ENCODE measurements at places on chromosomes 2 and 18.

DNA sequence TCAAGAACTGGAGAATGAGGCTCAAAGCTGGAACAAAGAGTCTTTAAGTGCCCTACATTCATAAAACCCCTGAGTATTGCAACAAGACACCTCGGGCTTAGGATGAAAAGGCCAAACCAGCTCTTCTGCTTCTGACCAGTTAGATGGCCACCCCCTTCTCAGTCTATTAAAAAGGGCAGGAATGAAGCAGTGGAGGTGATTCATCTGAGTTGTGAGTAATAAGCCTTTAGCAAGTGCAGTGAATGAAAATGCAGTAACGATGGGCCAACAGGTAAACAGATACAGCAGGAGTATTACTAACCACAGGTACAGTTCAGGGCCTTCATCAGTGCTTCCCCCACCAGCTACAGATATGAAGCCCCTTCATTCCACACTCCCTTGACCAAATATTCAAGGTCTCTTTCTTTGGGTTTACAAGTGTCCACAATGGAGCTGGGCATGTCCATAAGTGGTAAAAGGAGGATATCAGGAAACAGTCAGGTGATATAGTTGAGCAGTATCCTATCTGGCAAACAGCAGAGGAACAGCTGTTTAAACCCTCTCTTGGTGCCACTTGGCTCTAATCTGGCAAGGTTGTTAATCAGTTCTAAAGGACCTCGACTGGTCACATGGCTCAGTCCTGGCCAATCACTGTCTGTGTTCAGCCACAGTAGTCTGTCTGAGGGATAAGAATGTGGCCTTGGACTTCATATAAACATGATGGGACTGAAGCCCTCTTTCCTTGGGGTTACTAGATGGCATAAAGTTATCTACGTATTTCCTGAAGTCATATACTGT is 17.8 kb downstream of the SERPINB13 start:
- no peak overlapping the region for H3K4me3 ChIP-seq
- H3K36me3 ChIP-seq, result no peaks in the 10 kb centered on the region
- no peak overlapping the region for H3K27ac ChIP-seq
- peaks cover 2% of the 10 kb centered on the region for H3K27me3 ChIP-seq
- DNase-seq, result no peak
- H3K4me1 ChIP-seq, result no peaks in the 10 kb centered on the region

DNA sequence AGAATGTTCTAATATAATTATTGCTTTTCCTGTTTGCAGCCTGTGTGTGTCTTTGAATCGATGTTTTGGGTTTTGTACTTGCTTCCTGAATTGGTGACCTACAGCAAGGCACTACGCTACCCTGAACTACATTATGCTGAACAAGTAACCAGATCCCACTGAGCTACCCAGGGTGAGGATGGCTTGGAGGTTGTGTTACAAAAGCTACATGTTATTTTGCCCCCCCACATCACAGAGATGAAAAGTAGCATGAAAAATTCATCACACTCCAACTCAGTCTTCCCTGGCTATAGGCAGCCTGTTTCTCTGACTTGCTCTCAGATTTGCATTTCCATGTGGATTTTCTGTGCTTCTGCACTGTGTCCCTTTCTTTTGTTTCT is 162.1 kb downstream of the LDLRAD4 start:
- H3K36me3 ChIP-seq, result peaks cover 3% of the 10 kb centered on the region
- H3K27me3 ChIP-seq, result no peaks in the 10 kb centered on the region
- peaks cover 88% of the 10 kb centered on the region for H3K4me1 ChIP-seq
- DNase-seq, result no peak

- H3K36me3 ChIP-seq, result peaks cover 1% of the 10 kb centered on the region
- DNase-seq, result no peak
- no peak overlapping the region for H3K27ac ChIP-seq
- no peaks in the 10 kb centered on the region for H3K4me1 ChIP-seq
- no peaks in the 10 kb centered on the region for H3K27me3 ChIP-seq
- no peak overlapping the region for H3K4me3 ChIP-seq
Measured at GRCh38 chr2:153622285-153622684, 143.7 kb upstream of the RPRM start.

GRCh38 chr2:164932377-164932776 is 22.9 kb downstream of the SLC38A11 start:
- no peaks in the 10 kb centered on the region for H3K4me1 ChIP-seq
- no peak for DNase-seq
- H3K27ac ChIP-seq, result no peak overlapping the region
- no peaks in the 10 kb centered on the region for H3K36me3 ChIP-seq
- H3K4me3 ChIP-seq, result no peak overlapping the region

- H3K36me3 ChIP-seq, result no peaks in the 10 kb centered on the region
- H3K4me3 ChIP-seq, result no peak overlapping the region
- H3K27me3 ChIP-seq, result no peaks in the 10 kb centered on the region
- no peak for DNase-seq
- no peak overlapping the region for H3K27ac ChIP-seq
Measured at GRCh38 chr2:128345436-128346165, 26.9 kb upstream of the HS6ST1 start.

DNA sequence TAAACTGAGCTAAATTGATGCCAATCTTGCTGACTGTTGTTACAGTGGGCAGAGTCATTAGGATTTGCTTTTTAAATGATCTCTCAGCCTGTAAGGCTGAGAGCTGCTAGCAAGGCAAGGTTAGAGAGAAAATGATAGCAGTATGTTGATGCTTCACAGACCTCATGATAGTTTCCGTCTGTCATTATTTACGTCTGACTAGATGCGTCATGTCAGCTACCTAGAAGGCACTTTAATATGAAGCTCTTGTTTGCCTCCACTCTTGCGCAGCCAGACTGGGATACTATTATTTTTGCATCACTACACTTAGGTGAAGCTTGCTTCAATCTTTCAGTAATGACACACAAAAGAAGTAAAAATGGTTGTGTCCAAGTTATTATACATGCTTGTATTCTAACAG is 313.8 kb downstream of the LNPK start:
- no peaks in the 10 kb centered on the region for H3K36me3 ChIP-seq
- DNase-seq, result no peak
- no peaks in the 10 kb centered on the region for H3K4me1 ChIP-seq
- no peak overlapping the region for H3K27ac ChIP-seq

- DNase-seq, result no peak
- peaks cover 27% of the 10 kb centered on the region for H3K36me3 ChIP-seq
- no peaks in the 10 kb centered on the region for H3K4me1 ChIP-seq
- H3K4me3 ChIP-seq, result no peak overlapping the region
Measured at GRCh38 chr2:39050109-39050508, 70.7 kb downstream of the SOS1 start.

GRCh38 chr2:25301453-25302352 is 40.0 kb downstream of the DNMT3A start:
- H3K36me3 ChIP-seq, result peaks cover 60% of the 10 kb centered on the region
- peak overlapping the region; percentile 48 for H3K27ac ChIP-seq
- H3K27me3 ChIP-seq, result no peaks in the 10 kb centered on the region
- peaks cover 74% of the 10 kb centered on the region for H3K4me1 ChIP-seq
- H3K4me3 ChIP-seq, result no peak overlapping the region
- DNase-seq, result peak; percentile 90

- H3K4me1 ChIP-seq, result peaks cover 16% of the 10 kb centered on the region
- no peak overlapping the region for H3K4me3 ChIP-seq
- H3K36me3 ChIP-seq, result peaks cover 30% of the 10 kb centered on the region
- no peaks in the 10 kb centered on the region for H3K27me3 ChIP-seq
- no peak overlapping the region for H3K27ac ChIP-seq
Measured at GRCh38 chr18:79488311-79489050, 92.8 kb downstream of the NFATC1 start.

DNA sequence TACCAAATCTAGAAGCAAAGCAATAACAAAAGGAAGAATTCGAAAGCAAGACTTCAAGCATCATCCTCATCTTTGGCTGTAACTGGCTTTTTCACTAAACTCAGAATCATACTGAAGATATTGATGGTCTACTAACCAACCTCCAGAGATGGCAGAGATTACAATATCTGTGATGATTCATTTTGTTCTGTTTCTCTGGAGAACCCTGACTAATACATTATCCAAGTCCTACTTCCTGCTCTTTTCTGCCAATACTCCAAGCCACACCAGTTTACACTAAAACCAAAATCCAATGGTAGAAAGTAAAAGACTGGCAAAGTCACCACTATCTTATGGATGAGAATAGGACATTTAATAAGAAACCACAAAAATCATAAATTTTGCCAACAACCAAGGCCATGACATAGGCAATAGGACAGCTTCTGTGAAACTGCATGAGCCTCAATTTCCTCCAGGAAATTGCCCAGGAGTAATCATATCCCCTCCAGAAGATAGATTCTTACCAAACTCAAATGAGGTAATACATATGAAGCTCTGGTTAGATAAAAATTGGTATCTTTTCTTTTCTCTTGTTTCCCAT is 159.8 kb downstream of the METTL4 start:
- H3K36me3 ChIP-seq, result no peaks in the 10 kb centered on the region
- no peak overlapping the region for H3K4me3 ChIP-seq
- DNase-seq, result no peak
- no peaks in the 10 kb centered on the region for H3K4me1 ChIP-seq
- peaks cover 16% of the 10 kb centered on the region for H3K27me3 ChIP-seq

DNA sequence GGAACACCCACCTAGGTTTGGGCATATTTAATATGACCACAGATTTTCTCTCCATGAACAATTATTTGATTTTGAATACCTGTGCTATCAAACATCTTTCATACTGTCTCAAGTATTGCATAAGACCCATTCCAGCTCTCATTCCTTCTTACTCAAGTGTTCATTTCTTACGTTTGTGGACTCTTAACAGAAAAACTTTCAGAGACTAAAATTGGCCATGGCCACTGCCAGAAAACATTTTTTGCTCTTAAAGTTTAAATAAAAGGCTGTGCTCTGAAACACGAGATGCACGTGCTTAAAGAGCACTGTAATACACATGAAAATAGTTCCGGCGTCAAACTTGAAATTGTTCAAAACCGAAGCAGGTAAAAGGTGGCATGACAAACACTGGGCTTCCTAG is 89.3 kb downstream of the LIMS1 start:
- no peak for DNase-seq
- H3K4me1 ChIP-seq, result peaks cover 78% of the 10 kb centered on the region
- no peaks in the 10 kb centered on the region for H3K27me3 ChIP-seq
- H3K4me3 ChIP-seq, result peak overlapping the region; percentile 67

- H3K4me3 ChIP-seq, result no peak overlapping the region
- H3K27ac ChIP-seq, result no peak overlapping the region
- H3K4me1 ChIP-seq, result peaks cover 12% of the 10 kb centered on the region
Measured at GRCh38 chr2:217431577-217432269, 571.1 kb downstream of the TNS1 start.

DNA sequence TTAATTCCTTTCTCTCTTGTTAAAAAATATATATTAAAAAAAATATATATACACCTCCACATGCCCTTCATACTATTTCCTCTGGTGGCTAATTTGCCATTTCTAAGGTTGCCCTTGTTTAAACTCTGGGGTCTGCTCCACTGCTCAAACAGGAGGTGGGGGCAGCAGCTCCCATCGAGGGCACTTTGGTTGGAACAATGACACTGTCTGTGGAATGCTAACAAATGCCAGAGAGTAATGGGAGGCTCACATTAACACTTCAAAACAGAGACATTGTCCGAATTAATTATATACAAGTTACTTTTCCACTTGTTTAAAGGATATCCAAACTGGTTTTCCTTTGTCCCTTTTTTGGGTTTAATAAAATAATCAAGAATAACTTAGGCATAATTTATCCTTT is 58.8 kb upstream of the CD302 start:
- peaks cover 13% of the 10 kb centered on the region for H3K4me1 ChIP-seq
- H3K4me3 ChIP-seq, result no peak overlapping the region
- peaks cover 52% of the 10 kb centered on the region for H3K36me3 ChIP-seq
- H3K27me3 ChIP-seq, result no peaks in the 10 kb centered on the region

DNA sequence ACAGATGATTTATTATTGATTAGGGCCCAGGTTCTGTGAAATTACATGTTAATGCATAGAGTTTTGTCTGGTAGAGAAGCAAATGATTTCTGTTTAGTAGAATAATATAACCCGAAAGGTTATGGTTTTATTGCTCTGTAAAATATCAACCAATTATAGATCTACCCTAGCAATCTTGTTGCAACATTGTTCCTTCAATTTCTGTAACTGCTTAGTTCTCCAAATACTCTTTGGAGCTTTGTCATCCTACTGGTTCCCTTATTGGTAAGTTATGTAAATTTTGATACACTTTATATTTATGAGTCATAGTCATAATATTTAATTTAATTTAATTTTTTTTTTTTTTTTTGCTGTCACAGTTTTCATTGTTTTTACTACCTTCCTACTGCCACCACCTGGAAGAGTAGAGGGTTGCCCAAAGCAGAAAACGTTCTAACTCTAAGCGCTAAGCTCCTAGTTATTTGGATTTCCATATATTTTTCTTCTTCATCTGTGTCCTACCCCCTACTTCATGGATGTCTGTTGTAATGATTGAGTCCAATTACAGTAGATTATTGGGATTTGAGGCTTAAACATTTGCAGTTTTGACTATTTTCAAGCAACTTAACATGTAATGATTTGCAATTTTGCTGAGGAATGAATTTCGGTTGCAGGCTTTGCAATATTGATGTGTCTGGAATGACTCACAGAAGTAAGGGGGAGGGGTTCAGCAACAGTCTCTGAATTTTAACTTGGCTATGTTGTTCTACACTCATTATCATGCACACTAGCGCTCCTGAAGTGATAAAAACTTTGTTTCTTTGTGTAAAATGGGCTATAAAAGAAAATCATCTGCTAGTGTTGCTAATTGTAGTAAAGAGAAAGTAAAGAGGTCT is 51.1 kb downstream of the NABP1 start:
- DNase-seq, result no peak
- no peaks in the 10 kb centered on the region for H3K4me1 ChIP-seq
- H3K27ac ChIP-seq, result no peak overlapping the region
- H3K36me3 ChIP-seq, result no peaks in the 10 kb centered on the region
- peaks cover 4% of the 10 kb centered on the region for H3K27me3 ChIP-seq

GRCh38 chr2:1625281-1626001 is 118.9 kb downstream of the PXDN start:
- H3K4me3 ChIP-seq, result no peak overlapping the region
- H3K27me3 ChIP-seq, result peaks cover 5% of the 10 kb centered on the region
- H3K27ac ChIP-seq, result no peak overlapping the region
- H3K4me1 ChIP-seq, result no peaks in the 10 kb centered on the region

GRCh38 chr2:147345246-147345645 is 499.6 kb upstream of the ACVR2A start:
- H3K4me1 ChIP-seq, result no peaks in the 10 kb centered on the region
- H3K27me3 ChIP-seq, result no peaks in the 10 kb centered on the region
- no peak overlapping the region for H3K4me3 ChIP-seq

GRCh38 chr2:135831180-135831812 is 5.7 kb downstream of the LCT start:
- H3K27me3 ChIP-seq, result no peaks in the 10 kb centered on the region
- H3K27ac ChIP-seq, result no peak overlapping the region
- H3K4me1 ChIP-seq, result peaks cover 3% of the 10 kb centered on the region
- no peak overlapping the region for H3K4me3 ChIP-seq
- no peak for DNase-seq
- peaks cover 1% of the 10 kb centered on the region for H3K36me3 ChIP-seq

DNA sequence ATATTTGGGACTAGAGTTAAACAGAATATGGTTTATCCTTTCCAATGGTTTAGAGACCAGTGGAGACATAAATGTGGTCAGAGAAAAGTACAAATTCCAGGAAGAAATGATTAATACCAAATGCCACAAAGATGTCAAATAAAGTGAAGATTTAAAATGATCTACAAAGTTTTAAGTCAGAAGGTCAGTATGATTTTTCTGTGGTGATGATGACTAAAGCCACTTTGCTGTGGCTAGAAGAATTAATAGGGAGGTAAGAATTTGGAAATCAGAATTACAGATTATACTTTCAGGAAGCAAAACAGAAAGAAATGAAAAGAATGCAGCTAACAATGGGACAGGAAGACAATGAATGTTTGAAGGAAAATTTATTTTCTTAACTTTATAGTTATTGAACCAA is 91.5 kb upstream of the CDH7 start:
- no peaks in the 10 kb centered on the region for H3K36me3 ChIP-seq
- no peak overlapping the region for H3K4me3 ChIP-seq
- H3K27ac ChIP-seq, result no peak overlapping the region
- H3K27me3 ChIP-seq, result no peaks in the 10 kb centered on the region
- H3K4me1 ChIP-seq, result no peaks in the 10 kb centered on the region

Data from activated CD4-positive, alpha-beta T cell treated with anti-CD3 and anti-CD28 coated beads for 36 hours (primary cell).